EH (cell line): ENCODE measurements at places on chromosomes 6 and 20.

DNA sequence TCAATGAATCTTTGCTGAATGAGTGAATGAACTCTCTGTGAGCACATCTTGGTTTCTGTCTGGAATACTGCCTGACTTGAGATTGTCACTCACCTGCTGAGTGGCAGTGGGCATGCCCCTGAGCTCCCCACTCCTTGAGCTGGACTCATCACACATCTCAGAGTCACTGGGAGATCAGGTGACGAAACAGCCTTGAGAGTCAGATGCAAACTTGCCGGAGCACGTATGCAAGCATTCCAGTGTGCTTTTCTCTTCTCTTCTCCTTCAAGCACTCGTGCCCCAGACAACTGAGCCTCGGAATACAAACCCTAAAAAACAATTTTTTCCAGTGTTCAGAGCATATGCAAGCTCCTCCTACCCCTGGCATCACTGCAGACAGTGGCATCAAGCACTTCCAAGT is 9.4 kb upstream of the BMP7 start:
- DNase-seq = no peak

DNA sequence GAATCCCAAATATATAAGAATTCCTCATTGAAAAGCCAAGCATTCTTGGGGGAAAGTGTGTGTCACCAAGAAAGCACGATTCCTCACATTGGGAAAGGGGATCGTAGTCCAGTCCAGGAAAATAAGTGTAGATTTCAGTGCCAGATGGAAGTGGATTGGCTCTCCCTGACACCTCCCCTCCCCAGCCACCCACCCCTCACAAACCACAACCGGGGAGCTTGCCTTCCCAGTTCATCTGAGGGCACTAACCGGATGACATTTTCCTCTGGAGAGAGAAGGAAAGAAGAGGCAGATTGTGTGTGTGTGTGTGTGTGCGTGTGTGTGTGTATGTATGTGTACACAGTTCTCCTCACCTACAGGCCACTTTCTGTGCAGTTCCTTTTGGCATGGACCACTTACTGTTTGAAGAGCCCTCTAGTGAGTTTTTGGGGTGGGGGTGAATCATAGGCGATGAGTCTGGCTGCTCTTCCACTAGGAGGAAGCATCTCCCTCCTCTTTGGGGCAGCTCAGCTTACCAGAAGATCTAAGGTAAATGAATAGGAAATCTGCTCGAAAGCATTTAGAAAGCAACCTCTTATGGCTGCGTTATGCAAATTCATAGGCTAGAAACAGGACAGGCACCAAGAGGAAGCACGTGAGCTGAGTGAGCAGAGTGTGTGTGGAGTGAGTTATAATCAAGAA is 20.8 kb downstream of the DAAM2 start:
- peak; percentile 99 for DNase-seq

GRCh38 chr6:157785636-157786035 is 37.4 kb upstream of the SNX9 start:
- no peak for DNase-seq

- no peak for DNase-seq
These were observed 135.3 kb upstream of the ARMC2 start for GRCh38 chr6:108712946-108713345.

- DNase-seq = no peak
These were observed 5.2 kb downstream of the STX11 start for GRCh38 chr6:144155529-144155928.

DNA sequence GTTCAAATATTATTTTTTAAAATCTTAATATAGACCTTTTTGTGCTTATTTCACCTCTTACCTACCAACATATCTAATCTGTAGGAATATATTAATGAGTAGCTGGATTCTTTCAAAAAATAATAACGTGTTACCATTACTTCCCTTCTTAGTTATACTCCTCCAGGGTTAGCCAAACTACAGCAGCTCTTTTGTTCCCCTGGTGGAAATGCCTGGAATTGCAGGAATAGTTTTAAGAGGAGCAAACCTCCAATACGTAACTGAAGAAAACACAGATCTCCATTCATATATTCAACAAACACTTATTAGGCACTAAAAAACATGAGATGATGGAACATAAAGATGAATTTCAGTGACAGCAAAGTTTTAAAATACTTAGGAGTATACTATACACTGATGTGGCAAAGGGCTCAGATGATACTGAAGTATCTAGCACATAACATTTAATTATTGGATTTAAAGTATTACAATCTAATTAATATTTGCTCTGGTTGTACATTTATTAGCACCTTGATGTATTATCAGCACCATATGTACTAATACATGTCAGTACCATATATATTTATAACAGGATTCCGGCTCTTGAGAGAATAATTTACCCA is 78.3 kb downstream of the TBX18 start:
- no peak for DNase-seq

GRCh38 chr6:5657684-5658430 is 348.9 kb downstream of the NRN1 start:
- peak; percentile 82 for DNase-seq

GRCh38 chr20:1144401-1145172 is 26.2 kb downstream of the PSMF1 start:
- DNase-seq = no peak

DNA sequence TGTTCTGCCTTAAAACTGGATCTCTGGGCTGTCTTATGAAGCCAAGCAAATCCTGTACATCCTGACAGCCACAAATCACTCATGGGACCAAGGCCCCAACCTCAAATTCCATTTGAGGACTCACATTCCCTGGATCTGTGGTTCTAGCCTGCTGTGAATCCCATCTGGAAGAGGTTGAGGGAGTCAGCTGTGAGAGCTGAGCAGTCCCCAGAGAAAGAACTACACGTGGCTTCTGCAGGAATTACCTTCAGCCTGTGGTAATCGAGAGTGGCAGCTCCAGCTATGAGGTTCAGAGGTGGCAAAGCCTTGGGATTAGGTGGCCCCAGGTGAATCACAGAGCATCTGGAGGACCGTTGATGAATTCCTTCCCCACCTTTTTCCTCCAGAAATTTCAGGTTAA is 245.2 kb downstream of the SLC24A3 start:
- DNase-seq = peak; percentile 55

DNA sequence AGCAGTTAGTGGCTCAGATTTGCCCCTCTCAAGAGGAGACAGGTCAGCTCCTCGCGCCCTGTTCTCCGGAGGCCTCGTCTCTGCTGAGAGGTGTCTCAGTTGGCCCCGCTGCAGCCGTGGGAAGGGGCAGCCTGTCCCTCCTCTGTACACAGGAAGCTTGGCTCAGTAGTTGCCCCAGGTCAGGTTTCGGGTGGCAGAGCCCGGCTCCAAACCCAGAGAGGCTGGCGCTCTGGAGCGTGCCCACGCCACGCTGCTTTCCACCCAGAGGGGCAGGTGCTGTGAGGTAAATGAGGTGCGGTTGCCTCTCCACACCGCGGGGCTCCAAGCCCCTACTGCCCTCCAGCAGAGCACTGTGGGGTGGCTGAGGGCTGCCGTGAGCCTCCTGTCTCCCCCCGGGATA is 16.0 kb downstream of the DYNLT1 start:
- DNase-seq = no peak

DNA sequence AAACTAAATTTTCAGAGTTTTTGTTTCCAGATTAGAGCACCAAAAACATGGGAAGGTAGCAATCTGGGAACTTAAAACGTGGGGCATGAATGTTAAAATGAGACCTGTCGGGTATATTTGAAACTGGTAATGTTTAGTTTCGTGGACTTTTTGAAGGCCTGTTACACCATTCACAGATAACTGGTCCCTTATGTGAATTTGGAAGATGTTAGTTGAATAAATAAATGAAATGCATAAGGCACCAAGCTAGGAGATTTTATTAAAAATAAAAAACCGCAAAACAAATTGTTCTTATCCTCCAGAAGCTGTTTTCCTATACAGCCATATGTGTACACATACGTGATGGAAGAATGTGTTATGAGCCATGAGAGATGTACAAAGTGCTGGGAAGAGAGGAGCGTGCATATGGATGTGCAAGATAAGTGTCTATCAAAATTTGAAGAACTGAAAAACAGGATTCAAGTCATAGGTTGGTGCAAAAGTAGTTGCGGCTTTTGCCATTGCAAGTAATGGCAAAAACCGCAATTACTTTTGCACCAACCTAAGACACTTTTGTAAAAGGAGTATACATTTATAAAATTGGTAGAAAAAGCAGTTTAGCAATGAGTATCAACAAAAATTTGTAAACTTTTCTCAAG is 700 bp upstream of the MCUR1 start:
- DNase-seq = no peak

GRCh38 chr6:130515306-130515705 is 149.5 kb downstream of the TMEM200A start:
- no peak for DNase-seq

GRCh38 chr20:14333721-14334120 is 3.7 kb downstream of the FLRT3 start:
- DNase-seq = no peak

DNA sequence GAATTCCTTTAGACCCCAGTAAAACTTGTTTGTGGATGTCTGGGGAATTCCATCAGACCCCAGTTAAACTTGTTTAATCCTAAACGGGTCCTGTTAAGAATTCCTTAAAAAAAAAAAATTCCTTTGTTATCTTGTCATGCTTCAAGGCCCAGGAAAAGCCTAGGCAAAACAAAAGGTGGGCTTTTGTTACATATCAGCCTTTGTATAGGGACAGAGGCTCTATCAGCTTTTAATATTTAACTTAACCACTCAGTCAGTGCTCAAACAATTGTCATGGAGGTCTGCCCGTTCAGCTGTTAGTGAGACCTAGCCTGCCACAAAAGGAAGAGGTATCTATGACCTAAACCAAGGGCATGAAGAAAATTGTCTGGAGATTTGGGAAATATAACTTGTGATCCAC is 53.1 kb downstream of the SLC22A1 start:
- no peak for DNase-seq

DNA sequence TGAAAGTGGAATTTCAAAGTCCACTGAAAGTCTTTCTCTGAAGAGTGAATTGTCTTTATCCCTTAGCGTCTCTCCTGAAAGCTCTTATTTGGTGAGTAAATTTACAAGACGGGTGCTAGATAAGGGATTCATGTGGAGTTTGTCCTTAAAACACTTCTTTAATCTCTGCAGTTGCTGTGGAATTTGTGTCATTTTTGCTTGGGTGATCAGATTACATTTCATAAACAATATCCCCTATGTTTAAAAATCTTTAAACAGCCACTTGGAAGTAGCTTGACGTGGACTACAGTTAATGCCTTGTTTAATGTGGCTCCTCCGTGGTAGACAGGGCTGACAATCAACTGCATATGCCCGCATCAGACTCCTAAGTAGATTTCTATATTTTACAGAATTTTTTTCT is 175.4 kb upstream of the ZNF217 start:
- no peak for DNase-seq

DNA sequence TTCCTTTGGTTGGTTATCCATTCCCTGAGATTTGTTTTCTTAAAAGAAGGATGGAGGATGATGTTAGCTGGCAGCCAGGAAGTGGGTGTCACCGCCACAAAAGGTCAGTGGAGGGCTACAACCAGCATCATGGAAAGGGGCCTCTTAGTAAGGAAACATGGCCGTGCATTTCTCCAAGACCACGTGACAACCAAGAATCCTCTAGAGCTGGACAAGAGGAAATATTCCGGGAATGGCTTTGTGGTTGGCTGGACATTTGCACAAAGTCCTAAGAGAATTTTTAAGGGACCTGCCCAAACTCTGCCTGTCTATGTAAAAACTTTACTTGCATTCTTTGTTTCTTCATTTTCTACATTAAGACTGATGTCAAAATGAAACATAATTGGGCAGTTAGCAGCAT is 399.9 kb upstream of the MARCKS start:
- DNase-seq = peak; percentile 99

- no peak for DNase-seq
These were observed 150.3 kb downstream of the COL21A1 start for GRCh38 chr6:56096946-56097621.

- DNase-seq = peak; percentile 35
These were observed 31.7 kb upstream of the CST1 start for GRCh38 chr20:23782366-23782983.

GRCh38 chr6:75934643-75935472 is 137.6 kb downstream of the IMPG1 start:
- peak; percentile 83 for DNase-seq

- DNase-seq = no peak
These were observed 556.5 kb downstream of the DHX35 start for GRCh38 chr20:39518654-39519053.

- no peak for DNase-seq
These were observed 93.2 kb downstream of the CLVS2 start for GRCh38 chr6:123089226-123089625.

- no peak for DNase-seq
These were observed 225.3 kb downstream of the THBS2 start for GRCh38 chr6:169028343-169028742.

- peak; percentile 22 for DNase-seq
These were observed 5.8 kb upstream of the PACSIN1 start for GRCh38 chr6:34459899-34460593.

DNA sequence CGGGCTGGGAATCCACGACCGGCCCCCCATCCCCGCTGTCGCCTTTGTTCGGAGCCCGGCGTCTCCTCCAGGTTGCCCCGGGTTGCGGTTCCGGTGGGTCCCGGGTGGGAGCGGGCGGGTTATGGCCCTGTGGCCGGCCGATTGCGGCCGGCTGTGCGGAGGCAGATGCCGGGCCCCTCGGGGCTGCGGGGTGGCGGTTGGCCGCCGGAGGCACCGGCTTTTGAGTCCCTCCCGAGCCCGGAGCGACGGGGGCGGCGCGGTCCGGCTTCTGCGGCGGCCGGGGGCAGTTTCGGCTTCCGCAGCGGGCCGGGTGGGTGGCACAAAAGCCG is 431 bp downstream of the LOC128125822 start:
- no peak for DNase-seq

DNA sequence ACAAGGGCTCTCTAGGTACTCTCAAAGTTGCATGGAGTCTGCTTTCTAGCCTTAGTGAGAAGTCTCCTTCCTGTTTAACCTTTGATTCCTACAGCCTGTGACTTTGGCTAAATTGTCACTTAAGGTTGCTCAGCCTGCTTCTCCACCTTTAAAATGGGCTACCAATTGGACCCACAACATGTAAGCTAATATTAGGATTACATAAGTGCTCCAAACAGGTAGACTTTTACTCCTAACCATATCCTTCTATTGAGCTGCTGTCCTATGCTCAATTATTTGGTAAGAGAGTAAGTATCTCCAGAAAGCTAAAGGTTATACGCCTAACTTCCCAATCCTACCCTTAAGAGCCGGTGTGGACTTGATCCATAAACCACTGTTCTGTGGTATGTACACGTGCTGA is 2.9 kb downstream of the PCNA start:
- no peak for DNase-seq

- no peak for DNase-seq
These were observed 7.1 kb downstream of the SGK1 start for GRCh38 chr6:134310817-134311216.

DNA sequence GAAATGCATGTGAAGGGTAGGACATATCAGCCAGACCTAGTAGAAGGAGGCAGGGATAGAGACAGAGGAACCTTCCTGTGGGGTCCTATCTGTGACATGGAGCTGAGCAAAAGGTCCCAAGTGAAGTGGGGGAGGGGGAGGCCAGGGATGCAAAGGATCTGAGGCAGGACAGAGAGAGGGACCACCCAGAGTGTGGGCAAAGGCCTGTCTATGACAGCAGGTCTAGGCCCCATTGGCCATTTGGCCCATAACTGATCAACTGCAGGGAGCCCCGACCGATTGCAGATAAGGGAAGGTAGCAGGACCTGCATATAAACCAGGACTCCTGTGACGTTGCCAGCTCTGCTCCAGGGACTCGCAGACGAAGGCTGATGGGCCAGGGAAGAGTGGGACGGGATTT is 49.6 kb upstream of the SYNDIG1 start:
- DNase-seq = no peak
